ENCODE measurements at places on chromosomes 7 and 10.

GRCh38 chr10:97222326-97222961 lies 36.7 kb upstream of the SLIT1 start:
- DNase-seq, result no peak

- no peak for DNase-seq
These were observed 209.2 kb upstream of the FAM3C start for GRCh38 chr7:121605317-121605680.

GRCh38 chr7:157715071-157715937 lies 378.5 kb downstream of the DNAJB6 start:
- DNase-seq, result no peak

GRCh38 chr10:34288634-34289033 lies 526.5 kb downstream of the PARD3 start:
- no peak for DNase-seq

GRCh38 chr7:134845461-134845860 lies 66.0 kb downstream of the CALD1 start:
- no peak for DNase-seq

- no peak for DNase-seq
These were observed 456.1 kb downstream of the PHTF2 start for GRCh38 chr7:78254726-78255055.

- no peak for DNase-seq
These were observed 42.4 kb downstream of the PRPF18 start for GRCh38 chr10:13629116-13629515.

- no peak for DNase-seq
These were observed 786 bp upstream of the CNOT4 start for GRCh38 chr7:135510592-135511183.

GRCh38 chr7:44727158-44727936 lies 21.3 kb upstream of the ZMIZ2 start:
- DNase-seq, result no peak

DNA sequence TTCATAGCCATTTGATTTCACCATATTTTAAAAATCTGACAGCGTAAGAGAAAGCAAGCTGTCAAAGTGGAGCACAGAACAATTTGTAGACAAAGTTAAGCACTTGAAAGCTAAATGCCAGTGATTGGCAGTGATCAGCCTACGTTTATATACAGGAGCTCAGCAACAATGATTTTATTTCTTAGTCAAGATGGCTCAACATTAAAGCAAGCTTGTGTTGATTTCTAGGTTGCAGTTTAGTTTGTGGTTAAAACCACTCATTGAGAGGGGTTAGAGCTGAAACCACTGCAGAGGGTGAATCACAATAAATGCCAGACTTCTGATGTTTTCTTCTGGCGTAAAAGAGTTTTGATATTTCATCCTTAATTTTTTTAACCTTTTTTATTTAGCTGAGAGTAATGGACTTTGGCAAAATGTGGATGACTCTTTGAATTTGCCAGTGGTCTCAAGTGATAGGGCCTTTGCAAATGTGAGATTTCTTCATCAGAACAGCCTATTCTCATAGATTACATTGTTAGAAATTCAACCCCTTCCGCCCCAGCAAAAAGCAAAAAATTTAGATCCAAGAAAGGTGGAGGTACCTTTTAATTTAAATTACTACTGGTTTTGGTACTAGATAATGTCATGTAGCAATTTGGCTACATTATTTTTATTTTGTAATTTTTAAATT lies 73.8 kb downstream of the SHOC2 start:
- DNase-seq, result peak; percentile 79

DNA sequence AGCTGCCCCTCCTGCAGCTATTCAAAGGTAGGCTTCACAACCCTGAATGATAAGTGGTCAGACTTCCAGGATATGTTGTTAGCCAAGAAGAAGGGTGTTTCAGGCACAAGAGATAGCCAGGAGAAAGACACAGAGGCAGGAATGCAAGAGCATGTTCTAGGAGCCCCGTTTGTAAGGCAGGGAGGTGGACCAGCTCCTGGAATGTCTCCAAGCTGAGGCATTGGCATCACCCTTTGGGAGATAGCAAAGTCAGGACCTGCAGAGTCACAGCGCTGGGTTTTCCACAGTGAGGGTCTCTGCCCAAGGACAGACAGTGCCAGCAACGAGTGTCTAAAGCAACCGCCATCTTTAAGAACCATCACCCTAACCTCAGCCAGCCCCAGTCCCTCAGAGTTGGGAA lies 484.5 kb upstream of the ZMIZ1 start:
- no peak for DNase-seq

DNA sequence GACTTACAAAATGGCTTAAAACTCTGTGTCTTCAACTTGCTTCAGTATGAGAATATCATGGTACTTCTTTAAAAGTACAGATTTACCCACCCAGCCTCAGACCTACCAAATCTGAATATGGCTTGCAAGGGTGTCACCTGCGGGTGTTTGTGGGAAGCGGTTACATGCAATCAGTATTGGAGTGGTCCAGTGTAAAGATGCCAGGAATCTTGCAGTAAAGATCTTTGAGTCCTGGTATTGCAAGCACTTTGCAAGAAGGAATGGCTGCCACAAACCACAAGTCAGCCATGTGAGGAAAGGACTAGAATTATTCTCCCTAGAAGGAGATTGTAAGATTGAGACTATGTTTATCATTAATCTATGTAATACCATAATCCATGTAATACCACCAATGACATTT lies 115.1 kb downstream of the PON1 start:
- no peak for DNase-seq

DNA sequence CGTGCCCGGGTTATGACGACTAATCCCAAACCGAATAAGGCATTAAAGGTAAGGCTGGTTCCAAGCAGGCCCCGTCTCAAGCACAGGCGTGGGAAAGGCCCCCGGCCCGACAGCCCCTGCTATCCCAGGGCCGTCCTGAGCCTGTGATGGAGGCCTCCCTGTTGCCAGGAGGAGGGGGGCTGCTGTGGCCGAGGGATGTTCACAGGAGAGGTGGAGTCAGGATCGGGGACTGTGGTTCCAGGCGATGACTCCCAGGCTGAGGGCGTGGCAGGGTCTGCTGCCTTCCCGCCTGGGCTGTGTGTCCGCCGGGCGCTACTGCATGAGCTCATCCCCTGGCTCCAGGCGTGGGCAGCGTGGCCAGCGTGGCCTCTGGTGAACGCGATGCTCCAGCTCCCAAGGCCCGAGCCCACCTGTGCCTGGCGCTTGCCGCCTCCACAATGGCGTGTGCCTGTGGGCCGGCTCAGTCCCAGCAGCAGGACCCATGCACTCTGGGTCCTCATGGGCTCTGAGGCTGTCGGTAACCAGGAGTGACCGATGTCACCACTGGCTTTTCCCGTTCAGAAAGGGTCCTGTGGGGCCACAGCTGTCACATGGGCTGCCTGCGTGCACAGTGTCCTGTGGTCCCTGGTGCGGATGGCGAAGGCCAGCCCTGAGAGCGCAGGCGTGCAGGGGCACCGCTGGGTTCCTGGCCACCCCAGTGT lies 8.8 kb downstream of the MAFK start:
- no peak for DNase-seq

- no peak for DNase-seq
These were observed 1.7 kb downstream of the CYP3A4 start for GRCh38 chr7:99782012-99782953.

DNA sequence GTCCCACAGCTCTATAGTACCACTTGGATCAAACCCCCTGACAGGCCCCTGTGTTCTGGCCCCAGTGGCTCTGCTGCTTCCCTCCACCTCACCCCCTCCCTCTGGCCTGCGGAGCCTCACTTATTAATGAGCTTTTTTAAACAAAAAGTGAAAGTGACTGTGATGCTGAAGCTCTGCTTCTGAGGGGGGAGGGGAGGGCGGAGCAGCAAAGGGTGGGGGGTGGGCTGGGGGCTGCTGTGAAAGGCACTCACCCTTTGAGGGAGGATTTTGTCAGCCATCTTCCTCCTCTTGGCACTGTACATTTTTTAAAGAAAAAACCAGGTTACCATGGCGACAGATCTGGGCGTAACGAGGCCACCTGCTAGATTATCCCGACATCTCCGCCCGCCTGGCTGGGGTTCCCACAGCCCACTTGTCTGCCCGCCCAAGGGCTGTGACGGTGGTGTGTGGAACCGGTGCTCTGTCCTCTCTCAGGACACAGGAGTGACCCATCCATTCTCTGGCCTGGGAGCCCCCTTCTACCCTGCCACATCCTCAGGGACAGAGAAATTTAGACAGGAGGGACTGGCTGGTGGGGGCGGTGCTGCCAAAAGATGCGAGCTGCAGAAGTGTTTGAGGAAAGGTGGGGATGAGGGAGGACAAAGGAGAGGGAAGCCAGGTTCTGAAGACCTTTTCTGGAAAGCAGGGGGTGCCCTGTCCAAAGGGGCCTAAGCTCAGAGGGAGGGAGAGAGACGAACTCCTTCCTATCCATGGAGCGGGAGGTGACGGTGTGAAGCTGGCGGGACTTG lies 4.9 kb downstream of the SMARCD3 start:
- DNase-seq, result peak; percentile 33

- DNase-seq, result no peak
These were observed 10.2 kb downstream of the NOS3 start for GRCh38 chr7:151000897-151001495.

DNA sequence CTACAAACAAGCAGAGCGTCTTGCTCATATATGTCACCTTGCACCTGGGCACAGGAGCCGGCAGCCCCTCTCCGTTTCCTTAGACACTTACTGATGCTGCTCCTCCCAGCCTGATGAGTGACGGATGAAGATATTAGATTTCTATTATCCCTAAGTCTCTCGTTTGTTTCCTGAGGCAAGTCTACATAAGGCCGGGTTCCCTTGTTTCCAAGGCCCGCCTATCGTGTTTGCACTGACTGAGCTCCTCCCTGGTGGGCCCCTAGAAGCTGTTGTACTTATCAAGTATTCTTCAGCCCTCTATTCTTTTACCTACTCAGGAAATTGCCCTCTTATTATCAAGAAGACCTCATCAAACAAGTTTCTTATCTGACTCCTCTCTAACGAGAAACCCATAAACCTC lies 18.5 kb downstream of the SH3PXD2A start:
- DNase-seq, result no peak

- no peak for DNase-seq
These were observed 41.9 kb upstream of the PRKAR1B start for GRCh38 chr7:768881-769504.

DNA sequence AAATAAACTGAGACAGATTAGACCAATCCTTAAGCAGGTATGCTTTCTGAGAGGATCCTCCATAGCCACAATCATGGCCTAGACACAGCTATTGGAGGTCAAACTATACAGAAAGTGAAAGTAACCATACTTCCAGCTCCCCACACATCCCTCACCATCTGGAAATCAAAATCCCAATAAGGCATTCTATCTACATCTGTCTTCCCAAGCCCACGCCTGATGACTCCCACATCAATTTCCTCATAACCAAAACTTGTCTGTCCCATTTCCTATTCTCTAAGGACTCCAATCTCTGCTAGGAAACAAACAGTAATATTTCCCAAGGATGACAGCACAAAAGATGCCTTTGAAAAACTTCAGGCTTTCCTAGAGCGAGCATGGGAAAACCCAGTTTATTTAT lies 247.3 kb upstream of the HPS1 start:
- no peak for DNase-seq

DNA sequence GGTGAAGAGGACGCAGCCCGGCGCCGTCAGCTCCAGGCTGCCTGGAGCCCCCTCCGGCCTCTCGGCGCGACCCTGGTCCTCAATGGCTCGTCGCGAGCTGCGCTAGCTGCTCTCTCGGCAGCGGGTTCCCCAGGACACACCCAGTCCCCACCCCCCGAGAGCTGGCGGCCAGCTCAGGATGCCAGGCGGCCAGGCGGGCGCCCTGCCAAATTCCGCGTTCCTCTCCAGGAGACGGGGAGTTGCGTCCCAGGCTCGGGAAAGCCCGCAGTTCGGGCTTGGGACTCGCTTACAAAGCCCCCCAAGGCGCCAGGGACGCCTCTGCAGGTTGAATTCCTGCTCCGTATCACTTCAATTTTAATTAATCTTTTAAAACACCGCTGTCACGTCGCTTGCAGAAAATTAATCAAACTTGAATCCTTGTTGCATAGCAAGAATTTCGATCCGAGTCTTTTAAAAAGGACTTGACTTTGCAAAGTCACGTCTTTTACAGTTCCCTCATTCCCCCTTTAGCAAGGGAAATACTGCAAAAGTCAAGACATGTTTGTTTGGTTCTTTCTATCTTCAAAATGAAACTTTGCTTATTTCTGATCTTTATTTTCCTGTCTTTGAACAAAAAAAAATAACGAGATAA lies 28.2 kb downstream of the SKIDA1 start:
- DNase-seq, result no peak

GRCh38 chr10:115844591-115844990 lies 428.4 kb downstream of the GFRA1 start:
- DNase-seq, result no peak

GRCh38 chr7:45955286-45955685 lies 34.2 kb upstream of the IGFBP3 start:
- no peak for DNase-seq

- DNase-seq, result no peak
These were observed 13.9 kb upstream of the TBRG4 start for GRCh38 chr7:45125193-45125904.

DNA sequence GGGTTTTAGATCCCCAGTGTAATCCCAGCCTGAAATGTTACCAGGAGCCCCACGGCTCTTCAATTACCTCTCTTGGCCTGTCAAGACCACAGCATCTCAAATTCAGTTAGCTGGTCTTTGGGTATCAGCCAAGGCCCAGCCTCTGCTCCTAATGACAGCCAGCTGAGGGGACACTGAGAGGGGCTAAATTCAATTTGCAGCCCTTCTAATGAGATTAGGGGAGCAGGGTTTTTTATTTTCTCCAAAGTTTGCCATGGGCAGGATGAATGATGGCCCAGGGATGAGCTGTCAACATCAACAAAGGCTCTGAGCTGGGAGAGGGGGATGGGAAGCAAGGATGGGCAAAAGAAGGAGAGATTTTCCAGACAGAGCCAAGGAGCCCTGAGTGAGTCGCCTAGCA lies 116.8 kb upstream of the TBX20 start:
- DNase-seq, result no peak

- no peak for DNase-seq
These were observed 40.8 kb upstream of the KMT2E start for GRCh38 chr7:104973227-104973626.

GRCh38 chr7:108079648-108080591 lies 50.2 kb downstream of the LAMB4 start:
- DNase-seq, result no peak

- no peak for DNase-seq
These were observed 34.4 kb downstream of the UBTD1 start for GRCh38 chr10:97532935-97533671.

DNA sequence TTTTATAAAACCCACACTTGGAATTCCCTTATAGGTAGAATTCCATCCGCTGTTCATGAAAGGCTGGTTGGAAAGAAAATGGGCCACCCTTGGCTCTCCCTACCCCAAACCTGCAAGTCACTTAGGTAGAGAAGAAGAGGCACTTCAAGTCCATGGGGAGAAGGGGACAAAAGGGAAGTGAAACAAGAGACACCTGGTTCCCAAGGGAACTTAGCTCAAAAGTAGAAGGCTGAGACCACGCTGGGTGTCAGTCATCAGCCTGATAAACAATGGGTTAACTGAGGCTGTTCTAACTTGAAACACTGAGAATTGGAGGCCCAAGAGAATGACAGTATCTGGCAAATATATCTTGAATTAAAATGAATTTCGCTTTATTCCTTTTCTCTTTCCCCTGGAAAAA lies 330.8 kb upstream of the NFE2L3 start:
- DNase-seq, result no peak

- no peak for DNase-seq
These were observed 106.2 kb upstream of the AGK start for GRCh38 chr7:141444961-141445360.
